ENCODE measurements at places on chromosomes 2 and 18.

DNA sequence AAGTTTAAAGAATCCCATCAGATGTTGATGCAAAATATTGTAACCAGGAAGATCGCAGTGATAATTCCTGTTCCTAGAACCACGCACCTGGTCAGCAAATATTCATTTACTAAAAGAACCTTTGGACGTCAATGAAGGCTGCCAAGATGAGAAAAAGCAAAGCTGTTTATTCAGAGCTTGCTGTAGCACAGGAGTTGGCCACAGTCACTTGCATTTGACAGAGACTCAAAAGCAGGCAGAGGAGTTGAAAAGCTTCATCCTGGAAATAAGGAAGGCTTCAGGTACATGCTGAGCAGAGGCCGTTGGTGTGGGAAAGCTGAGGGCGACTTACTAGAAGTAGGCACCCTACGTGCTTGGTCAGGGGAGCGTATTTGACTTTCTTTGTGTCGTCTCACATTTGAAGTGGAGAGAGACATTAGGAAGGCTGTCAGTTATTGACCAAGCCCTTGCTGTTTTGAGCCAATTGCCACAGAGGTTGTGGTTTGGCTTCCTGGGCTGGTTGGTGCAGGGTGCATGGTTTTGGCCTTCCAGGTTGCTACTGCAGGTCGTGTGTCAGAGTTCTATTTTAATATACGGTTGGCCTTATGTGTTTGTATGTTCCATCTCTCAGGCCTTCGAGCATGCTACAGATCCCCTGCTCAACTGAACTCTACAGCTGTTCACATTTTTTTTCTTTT, 289.6 kb downstream of the METTL4 start:
- DNase-seq, result no peak

- DNase-seq, result no peak
Measured at GRCh38 chr2:30584116-30584515, 137.1 kb downstream of the LCLAT1 start.

DNA sequence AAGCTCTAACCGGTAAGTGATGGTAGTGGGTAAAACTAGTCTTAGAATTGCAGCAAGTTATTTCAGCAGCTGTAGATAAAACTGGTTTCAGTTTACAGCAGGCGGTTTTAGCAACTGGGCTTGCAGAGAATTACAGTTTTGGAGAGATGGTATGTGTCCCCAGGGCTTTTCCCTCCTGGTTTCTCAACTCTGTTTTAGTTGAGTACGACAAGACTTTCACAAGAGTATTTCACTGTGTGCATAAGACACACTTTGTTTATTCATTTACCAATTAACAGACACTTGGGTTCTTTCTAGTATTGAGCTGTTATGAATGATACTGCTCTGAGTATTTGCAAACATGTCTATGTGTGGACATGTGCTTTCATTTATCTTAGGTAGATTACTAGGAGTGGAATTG, 65.6 kb upstream of the RFX8 start:
- DNase-seq, result no peak

DNA sequence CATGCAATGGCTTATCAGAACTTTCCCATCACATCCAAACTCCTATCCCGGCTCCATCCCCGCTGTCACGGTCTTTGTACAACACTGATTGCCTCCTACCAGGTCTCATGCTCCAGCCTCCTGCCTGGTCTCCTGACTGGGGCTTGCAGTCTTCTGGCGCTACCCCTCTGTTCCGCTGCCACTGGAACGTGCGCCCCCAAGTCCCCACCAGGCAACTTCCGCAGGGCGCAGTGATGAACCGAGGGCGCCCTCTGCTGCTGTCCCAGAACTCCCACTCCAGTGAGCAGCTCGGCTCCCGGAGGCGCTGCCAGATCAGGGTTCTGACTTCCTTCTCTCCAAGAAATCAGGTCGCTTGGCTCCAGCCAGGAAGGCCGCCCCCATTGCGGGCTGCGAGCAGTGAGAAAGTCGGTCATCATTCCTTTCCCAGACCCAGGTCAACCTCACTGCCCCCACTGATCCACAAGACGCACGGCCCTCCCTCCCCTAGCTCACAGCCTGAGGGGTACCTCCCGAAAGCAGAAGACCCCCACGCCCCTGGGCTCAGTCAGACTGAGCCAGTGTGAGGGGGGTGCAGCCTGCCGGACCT, 43.9 kb upstream of the RAB11FIP5 start:
- DNase-seq, result peak; percentile 37

- DNase-seq, result no peak
Measured at GRCh38 chr2:75153221-75153620, 46.1 kb downstream of the TACR1 start.
